Breast epithelium (tissue), 4 donors: ENCODE measurements at places on chromosomes 3 and 15. TPM values are rescaled to one million over a fixed set of nuclear protein-coding genes. Genes with fewer than 3 reads are reported as not detected.

The SKOR1 gene
- 1.1 TPM for total RNA-seq

The PLCB2 gene
- total RNA-seq: 17.9 TPM

The CELF6 gene
- 3.5 TPM for total RNA-seq

The RAB6B gene
- 3.4 TPM for total RNA-seq

- DNase-seq: no peak
Measured at GRCh38 chr15:58724466-58724865, 25.0 kb downstream of the ADAM10 start.

GRCh38 chr3:156676768-156677479 is 2.5 kb downstream of the TIPARP start:
- no peak for DNase-seq

GRCh38 chr3:74590620-74591262 is 23.7 kb downstream of the CNTN3 start:
- DNase-seq: no peak

GRCh38 chr3:70085613-70086012 is 86.1 kb downstream of the SAMMSON start:
- DNase-seq: no peak
